ENCODE measurements at places on chromosomes 6 and 20. TPM values are rescaled to one million over a fixed set of nuclear protein-coding genes. Genes with fewer than 3 reads are reported as not detected.

The MCCD1 gene
- total RNA-seq, result not detected

DNA sequence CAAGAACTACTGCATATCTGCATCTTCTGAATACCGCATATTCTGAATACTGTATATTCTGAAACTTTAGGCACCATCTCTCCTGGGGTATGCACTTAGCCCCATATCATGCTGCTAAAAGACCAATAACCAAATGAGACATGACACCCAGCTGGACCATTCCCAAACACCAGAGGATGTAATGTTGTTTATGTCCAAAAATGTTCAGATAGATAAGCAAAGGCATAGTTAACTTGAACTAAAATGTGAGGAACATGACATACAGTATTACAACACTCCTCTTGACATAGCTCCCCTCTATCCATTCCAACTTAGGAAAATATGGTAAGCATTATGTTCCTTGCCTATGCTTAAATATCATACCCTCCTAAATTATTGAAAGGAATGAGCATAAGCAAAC, 127.3 kb downstream of the TENT5A start:
- H3K4me1 ChIP-seq, result no peaks in the 10 kb centered on the region
- H3K27me3 ChIP-seq, result no peaks in the 10 kb centered on the region
- H3K36me3 ChIP-seq, result no peaks in the 10 kb centered on the region
- no peak overlapping the region for H3K4me3 ChIP-seq

DNA sequence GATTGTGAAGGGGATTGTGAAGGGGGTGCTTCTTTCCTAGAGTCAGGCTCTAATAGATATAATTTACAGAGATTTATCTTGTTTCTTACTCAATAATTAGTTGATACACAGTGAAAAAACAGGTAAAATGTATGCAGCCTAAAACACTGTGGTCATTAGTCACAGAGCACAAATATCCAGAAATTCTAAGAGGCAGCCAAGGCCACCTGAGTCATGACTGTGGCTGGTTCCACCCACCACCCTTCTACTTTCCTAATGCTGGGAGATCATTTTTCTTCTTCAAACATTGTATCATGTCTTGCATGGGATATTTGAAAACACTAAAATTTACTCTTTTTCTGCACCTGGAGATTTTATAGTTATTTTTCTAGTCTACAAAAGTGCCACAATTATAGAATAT, 181.6 kb downstream of the OTOR start:
- DNase-seq, result no peak
- no peaks in the 10 kb centered on the region for H3K27me3 ChIP-seq
- no peaks in the 10 kb centered on the region for H3K36me3 ChIP-seq
- no peak overlapping the region for H3K27ac ChIP-seq
- no peaks in the 10 kb centered on the region for H3K4me1 ChIP-seq

DNA sequence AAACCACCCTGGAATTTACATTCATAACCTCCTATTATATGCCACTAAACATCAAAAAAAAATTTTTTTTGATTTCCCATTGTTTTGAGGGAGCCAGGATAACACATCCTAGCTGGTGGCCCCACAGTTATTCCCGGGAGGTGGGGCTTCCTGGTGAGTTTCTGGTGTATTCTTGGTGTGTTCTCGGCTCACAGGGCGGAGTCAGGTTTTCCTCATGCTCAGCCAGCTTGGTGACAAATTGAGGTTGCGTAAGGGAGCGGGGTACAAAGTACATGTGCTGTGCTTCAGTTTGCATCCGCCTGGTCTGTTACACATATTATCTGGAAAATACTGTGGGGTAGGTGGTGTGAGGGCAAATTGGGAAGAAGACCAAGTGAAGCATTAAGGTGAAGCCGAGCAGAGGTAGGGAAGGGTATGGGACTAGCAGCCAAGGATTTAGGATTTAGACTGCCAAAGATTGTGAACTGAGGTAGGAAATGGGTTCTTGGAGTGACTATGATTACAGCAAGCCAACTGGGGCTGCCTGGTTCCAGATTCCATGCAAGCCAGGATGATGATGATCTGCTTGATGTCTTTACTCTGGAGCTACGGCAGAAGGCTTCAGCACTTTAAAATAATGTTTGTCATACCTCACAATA, 46.2 kb upstream of the EEF1A1 start:
- no peaks in the 10 kb centered on the region for H3K27me3 ChIP-seq
- no peak overlapping the region for H3K4me3 ChIP-seq
- peak; percentile 39 for DNase-seq
- no peaks in the 10 kb centered on the region for H3K36me3 ChIP-seq
- H3K4me1 ChIP-seq, result peaks cover 4% of the 10 kb centered on the region

DNA sequence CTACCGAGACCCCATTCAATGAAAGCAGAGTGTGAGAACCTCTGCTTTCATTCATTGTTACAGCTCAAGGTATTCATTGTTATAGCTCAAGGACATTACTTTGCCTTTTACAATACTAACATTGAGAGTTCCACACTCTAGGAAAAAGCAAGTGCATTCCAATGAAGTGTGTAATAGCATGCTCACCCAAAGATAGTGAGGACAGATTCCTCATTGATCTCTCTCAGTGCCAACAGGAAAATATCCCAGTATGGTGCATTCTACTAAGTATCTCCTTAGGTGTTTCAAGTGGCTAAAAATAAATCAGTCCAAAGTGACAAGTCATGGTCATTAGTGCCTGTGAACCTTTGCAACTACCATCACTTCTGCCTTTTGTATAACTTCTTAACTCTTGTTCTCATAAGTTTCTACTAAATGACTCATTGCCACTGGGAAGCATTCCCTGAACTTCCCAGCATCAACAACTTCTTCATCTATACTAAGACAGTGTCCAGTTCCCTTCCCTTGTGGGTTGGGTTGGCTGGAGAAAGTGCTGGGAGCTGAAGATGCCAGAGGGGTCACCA, 140.7 kb upstream of the STXBP5 start:
- no peak for DNase-seq
- H3K4me3 ChIP-seq, result no peak overlapping the region
- H3K27ac ChIP-seq, result no peak overlapping the region
- no peaks in the 10 kb centered on the region for H3K36me3 ChIP-seq
- H3K4me1 ChIP-seq, result no peaks in the 10 kb centered on the region
- H3K27me3 ChIP-seq, result no peaks in the 10 kb centered on the region

DNA sequence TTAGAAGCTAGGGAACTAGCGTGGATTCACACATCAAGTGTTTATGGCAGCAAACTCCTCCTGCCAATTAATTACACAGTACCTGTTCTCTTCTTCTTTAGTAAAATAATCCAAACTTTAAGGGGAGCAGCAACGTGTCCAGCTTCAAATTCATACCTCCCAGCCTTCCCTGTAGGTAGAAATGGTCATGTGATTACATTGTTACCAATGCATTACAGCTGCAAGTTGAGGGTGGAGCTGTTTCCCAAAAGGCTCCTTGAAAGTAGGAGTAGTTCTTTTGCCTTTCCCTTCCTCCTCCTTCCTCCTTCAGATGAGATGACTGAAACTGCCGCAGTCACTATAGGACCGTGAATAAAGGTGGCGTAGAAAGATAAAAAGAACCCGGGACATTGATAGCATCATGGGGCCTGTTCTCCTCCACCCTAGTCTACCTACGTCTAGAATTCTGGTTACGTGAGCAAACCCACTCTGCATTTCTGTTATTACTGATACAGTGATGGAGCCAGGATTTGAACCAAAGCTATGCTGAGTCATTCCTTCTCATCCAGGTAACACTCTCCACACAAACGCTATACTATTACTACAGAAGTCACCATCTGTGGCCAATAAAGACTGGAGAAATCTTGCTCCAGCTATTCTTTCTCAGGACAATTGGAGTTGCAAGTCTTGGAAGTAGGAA, 18.2 kb downstream of the LINC00237 start:
- H3K4me1 ChIP-seq, result no peaks in the 10 kb centered on the region
- no peak overlapping the region for H3K4me3 ChIP-seq
- H3K36me3 ChIP-seq, result no peaks in the 10 kb centered on the region
- peaks cover 5% of the 10 kb centered on the region for H3K27me3 ChIP-seq

The PLCB4 gene
- total RNA-seq, result 0.73 TPM

DNA sequence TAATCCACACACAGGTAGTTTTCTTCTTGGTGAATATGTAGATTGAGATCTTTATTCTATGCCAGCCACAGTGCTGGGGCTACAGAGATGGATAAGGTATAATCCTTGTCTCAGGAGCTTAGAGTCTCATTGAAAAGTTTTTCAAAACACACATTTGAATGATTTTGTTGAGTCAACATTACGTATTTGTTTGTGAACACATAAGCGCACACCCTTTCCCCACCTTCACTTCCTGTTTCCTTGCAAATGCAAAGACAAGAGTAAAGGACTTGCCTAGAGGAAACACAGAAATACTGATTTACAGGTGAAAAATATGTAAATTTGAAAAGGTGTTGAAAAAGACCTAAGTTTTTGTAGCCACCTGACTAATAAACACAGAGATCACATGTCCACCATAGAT, 27.8 kb downstream of the VAPB start:
- H3K4me3 ChIP-seq, result no peak overlapping the region
- peaks cover 3% of the 10 kb centered on the region for H3K4me1 ChIP-seq
- H3K36me3 ChIP-seq, result peaks cover 53% of the 10 kb centered on the region

The LY6G6D gene
- total RNA-seq, result not detected

The C2 gene
- 1.1 TPM for total RNA-seq

The RGS17 gene
- not detected for total RNA-seq

GRCh38 chr6:105515054-105515453, 112.2 kb upstream of the PREP start:
- DNase-seq, result no peak
- no peaks in the 10 kb centered on the region for H3K4me1 ChIP-seq
- H3K4me3 ChIP-seq, result no peak overlapping the region
- no peak overlapping the region for H3K27ac ChIP-seq

GRCh38 chr6:26205625-26206574, 118.7 kb downstream of the HFE start:
- H3K27ac ChIP-seq, result peak overlapping the region; percentile 99
- no peak for DNase-seq
- H3K4me1 ChIP-seq, result peaks cover 7% of the 10 kb centered on the region
- peak overlapping the region; percentile 57 for H3K4me3 ChIP-seq
- peaks cover 7% of the 10 kb centered on the region for H3K36me3 ChIP-seq

The DEFB119 gene
- total RNA-seq, result not detected

GRCh38 chr6:112245511-112246203, 8.7 kb downstream of the LAMA4 start:
- H3K36me3 ChIP-seq, result no peaks in the 10 kb centered on the region
- no peak overlapping the region for H3K4me3 ChIP-seq
- no peak for DNase-seq
- no peaks in the 10 kb centered on the region for H3K4me1 ChIP-seq
- no peaks in the 10 kb centered on the region for H3K27me3 ChIP-seq
- H3K27ac ChIP-seq, result no peak overlapping the region

DNA sequence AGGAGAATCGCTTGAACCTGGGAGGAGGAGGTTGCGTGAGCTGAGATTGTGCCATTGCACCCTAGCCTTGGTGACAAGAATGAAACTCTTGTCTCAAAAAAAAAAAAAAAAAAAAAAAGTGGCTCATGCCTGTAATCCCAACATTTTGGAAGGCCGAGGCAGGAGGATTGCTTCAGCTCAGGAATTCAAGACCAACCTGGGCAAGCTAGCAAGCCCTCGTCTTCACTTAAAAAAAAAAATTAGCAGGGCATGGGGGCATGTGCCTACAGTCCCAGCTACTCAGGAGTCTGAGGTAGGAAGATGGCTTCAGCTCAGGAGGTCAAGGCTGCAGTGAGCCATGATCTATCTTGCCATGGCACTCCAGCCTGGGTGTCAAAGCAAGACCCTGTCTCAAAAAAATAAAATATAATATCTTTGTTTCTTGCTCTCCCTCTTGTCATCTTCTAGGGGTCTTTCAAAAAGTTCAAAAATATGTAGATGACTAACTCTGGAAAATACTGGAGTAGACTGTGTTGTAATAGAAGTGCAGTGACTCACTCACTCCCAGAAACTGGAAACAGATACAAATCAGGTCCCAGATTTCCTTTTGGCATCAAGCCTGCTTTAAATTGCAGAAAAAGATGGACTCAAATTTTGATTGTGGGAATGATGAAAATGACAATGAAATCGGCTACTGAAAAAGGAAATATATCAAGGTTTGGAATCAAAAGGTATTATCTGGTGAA, 2.8 kb upstream of the GINM1 start:
- H3K4me3 ChIP-seq, result no peak overlapping the region
- no peaks in the 10 kb centered on the region for H3K27me3 ChIP-seq
- H3K36me3 ChIP-seq, result no peaks in the 10 kb centered on the region
- no peak overlapping the region for H3K27ac ChIP-seq
- peaks cover 6% of the 10 kb centered on the region for H3K4me1 ChIP-seq
- no peak for DNase-seq
